ENCODE measurements at places on chromosomes 1 and 21. TPM values are rescaled to one million over a fixed set of nuclear protein-coding genes. Genes with fewer than 3 reads are reported as not detected.

DNA sequence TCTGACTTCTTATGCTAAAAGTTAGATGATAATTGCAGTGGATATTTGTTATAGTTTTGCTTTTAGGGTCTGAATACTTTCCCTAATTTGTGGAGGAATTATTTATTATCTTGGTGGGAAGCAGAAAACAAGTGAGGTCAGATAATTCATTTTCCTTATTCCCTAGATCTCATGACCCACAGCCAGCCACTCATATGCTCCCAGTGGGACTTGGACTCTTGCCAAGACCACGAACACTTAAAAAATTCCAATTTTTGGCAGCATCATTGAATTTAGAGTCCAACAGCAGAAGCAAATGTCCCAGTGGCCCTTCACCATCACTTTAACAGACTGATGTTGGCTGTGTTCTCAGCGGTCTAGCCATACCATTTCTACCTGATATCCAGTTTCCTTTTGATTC is 204.2 kb downstream of the HMCN1 start:
- no peak for DNase-seq

GRCh38 chr1:233796146-233796783 is 108.2 kb upstream of the SLC35F3 start:
- DNase-seq, result peak; percentile 3

DNA sequence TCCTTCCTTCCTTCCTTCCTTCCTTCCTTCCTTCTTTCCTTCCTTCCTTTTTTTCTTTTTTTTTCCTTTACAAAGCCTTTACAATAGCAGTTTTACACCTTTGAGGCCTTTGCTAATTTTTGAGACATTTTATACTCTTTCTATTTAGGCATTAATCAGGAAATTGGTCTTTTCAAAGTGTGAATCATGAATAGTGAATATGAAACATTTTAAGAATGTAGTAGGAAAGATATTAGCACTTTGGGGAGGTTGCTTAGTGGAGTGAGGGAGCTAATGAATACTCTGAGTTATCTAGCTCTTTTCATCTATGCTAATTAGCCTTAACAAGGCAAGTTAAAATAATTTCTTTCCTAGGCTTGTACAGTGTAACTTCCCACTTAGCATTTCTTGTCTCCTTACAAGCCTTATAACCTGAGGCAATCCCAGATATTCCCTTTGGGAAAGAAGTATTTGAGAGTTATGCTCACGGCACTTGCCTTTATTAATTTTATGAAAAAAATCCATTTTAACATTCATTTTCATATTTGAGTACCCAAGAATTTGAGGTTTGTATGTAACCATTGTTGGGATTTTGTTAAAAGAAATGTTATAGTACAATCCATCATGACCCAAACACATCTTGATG is 122.6 kb downstream of the NTNG1 start:
- no peak for DNase-seq

- DNase-seq, result peak; percentile 80
These were observed at the start of gene NGF for GRCh38 chr1:115337633-115338456. Gene NGF (minus strand): TSS chr1:115338249. CDS start chr1:115286795, 51,454 bp downstream.

DNA sequence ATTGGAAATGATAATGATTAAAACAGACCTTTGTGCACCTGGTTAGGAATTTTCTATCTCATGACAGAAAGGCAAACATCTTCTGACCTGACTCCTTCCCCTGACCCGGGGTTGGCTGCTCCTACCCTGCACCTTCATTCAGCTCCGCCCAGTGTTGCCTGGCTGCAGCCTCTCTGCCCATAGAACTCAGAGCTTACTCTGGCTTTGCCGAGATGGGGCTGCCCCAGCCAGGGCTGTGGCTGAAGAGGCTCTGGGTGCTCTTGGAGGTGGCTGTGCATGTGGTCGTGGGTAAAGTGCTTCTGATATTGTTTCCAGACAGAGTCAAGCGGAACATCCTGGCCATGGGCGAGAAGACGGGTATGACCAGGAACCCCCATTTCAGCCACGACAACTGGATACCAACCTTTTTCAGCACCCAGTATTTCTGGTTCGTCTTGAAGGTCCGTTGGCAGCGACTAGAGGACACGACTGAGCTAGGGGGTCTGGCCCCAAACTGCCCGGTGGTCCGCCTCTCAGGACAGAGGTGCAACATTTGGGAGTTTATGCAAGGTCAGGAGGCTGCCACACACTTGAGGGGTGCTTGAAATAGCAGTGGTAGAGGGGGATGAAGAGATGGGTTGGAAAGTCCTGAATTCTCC is at the start of gene DIO1:
TSS of gene DIO1 (plus strand) at position 189 of the 638 bp plus-strand sequence. CDS start at position 213, 24 bp downstream.
- DNase-seq, result no peak

DNA sequence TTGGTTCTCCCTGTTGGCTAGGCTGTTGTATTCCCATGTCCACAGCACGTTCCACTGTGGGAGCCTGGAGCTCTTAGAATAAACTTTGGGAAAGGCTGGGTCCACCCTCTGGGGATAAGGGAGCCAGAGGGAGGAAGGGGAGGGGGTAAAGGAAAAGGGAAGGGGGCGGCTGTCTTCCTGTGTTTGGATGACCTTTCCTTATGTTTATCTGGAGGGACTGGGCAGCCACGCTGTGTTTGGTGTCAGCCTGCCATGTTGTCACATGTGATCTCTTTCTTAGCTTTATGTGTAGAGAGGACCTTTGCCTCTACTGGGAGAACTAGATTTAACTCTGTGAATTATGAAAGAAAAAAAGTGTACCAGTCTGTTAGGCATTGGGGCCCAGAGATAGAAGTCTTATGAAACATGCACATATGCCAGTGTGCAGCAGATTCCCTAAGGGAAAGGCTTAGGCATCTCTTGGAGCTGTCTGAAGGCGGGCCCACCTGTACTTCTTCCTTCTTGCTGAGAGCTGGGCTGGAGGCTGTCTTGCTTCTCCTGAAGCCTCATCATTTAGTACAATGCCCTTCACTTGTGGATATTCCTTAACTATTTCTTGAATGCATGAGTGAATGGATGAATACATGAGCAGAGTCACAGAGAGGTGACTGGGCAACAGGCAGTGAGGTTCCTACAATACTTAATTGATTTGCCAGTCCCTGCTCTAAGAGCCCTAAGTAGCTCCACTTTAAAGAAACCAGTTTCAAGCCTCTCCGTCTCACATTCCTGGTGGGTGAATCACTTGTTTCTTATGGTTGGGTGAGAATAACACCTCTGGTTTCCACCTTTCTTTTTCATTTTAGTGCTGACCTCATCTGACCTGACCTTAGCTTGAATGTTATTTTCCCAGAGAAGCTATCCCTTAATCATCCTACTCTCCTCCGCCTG is 62.5 kb upstream of the ARHGAP29 start:
- peak; percentile 85 for DNase-seq

Gene APOBEC4
- total RNA-seq, result not detected

DNA sequence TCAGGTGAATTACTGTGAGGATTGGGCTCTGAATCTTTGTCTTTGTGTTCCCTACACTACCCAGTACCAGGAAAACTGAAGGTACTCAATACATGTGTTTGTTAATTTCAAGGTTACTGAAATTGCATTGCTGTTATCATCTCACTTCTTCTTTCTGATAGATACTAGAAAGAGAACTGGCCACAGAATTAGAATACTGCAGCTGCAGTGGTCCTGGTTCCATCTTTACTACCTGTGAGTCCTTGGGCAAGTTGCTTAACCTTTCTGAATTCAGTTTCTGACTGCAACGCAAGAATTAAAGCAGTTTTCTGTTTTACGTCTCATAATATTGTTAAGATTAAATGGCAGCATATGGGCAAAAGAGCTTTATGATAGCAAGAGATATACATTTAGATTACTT is 263.5 kb downstream of the LMO4 start:
- DNase-seq, result no peak

Gene PLA2G2C
- total RNA-seq, result not detected

DNA sequence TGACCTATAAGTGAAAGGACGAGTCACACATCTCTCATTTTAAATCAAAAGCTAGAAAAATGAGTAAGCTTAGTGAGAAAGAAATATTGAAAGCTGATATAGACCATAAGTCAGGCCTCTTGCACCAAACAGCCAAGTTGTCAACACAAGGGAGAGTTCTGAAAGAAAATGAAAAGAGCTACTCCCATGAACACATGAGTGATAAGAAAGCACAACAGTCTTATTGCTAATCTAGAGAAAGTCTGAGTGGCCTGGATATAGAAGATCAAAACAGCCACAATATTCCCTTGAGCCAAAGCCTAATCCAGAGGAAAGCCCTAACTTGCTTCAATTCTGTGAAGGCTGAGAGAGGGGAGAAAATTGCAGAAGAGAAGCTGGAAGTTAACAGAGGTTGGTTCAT is 175.0 kb downstream of the SMYD3 start:
- DNase-seq, result no peak

Gene NUAK2
- 1.0 TPM for total RNA-seq

GRCh38 chr21:43805275-43805800 is 16.0 kb downstream of the RRP1 start:
- DNase-seq, result no peak

DNA sequence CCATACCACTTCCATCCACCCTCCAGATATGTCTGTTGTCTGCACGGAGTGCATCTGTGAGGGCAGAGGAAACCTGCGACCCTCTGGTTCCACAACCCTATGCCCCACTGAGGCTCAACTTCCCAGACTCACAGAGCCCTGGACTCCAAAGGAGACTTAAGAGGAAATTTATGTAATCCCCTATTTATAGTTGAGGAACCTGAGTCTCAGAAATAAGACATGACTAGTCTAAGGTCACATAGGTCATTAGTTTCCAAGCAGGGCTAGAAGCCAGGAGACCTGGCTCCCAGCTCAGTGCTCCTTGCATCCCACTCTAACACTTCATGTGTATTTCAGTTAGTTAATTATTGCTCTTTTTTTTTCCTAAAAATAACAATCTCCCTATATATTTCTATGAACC is 15.7 kb upstream of the LEMD1 start:
- no peak for DNase-seq

Gene PODN
- total RNA-seq, result 67.5 TPM

Gene LRRC3
- total RNA-seq, result 0.26 TPM

DNA sequence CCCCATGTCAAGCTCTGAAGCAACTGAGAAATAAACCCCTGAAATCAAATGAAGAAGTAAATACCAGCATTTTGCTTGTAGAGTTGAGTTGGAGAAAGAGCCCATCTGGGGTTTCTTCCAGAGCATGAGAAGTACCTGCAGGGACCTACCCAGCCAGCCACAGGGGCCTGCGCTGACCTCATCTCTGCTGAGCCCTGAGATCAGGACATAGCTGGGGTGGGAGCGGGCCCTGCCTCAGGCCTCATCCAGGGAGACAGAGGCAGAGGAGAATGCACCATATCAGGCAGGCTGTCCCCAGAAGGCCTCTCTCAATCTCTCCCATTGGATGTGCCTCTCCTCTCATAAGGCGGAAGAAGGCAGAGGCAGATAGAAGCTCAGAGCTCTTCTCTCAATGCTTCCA is 27.6 kb downstream of the RUNX1 start:
- DNase-seq, result no peak

DNA sequence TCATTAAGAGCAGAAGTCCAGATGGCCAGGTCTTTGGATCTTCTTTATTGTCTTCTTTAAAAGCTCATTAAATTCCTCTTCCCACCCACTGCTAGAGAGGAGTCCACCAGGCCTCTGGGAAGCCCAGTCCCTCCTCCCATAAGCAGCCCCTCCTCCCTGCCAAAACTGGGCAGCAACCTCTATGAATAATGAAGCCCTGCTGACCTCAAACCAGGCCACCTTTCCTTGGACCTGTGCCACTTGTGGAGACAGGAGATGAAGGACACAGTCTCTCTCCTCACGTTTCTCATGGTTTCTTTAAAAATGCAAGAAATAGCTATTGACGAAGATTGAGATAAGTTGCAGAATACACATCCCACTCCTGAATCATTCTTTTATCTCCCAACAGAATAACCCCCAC is 112.8 kb downstream of the EDEM3 start:
- DNase-seq, result no peak

DNA sequence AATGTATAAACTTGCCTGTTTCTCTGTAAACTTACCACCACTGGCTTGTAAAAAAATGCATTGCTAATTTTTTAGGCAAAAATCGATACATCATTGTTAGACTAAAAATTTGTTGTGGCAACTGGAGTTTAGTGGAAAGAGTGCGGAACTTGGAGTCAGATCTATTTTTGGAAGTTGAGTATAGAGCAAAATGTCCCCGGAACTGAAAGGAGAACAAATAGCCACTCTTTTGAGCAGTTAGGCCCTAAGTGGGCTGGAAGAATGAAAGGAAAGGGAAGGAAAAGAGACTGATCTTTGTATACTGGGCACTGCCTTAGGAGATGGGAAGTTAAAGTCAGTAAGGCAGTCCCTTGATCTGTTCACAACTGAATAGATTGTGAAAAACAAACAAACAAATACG is 30.2 kb downstream of the OPTC start:
- no peak for DNase-seq

GRCh38 chr1:21930080-21930571 is 7.0 kb downstream of the HSPG2 start:
- no peak for DNase-seq

Gene CHRM3
- under 0.01 TPM for total RNA-seq

DNA sequence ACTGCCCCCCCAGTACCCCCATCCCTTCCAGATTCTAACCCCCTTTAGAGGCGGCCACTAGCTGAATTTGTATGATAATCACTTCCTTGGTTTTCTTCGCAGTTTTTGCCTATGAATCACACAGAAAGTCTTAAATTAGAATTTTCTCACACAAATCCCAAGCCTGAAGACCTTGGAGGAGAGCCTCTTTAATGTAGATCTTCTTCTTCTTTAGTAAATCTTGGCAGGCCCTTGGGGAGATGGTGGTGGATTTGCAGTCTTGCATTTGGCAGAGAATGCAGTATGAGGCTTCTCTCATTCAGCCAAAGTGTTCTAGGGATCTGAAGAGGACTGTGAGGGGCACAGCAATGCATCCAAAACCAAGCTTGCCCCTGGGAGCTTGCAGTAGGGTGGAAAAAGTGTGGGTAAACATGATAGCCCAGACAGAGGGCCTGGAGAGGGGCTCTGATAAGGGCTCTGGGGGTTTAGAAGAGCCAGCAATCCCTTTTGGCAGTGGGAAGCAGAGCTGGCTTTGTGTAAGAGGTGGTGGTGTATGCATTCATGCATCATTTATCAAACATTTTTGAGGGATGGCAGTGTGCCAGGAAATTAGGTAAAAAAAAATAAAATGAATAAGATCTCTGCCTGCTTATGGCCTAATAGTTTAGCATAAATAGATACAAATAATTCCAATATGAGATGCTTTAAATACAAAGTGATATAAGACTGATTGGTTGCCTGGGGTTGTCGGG is 7.7 kb upstream of the CDC42 start:
- DNase-seq, result peak; percentile 83

Gene LAD1
- not detected for total RNA-seq

Gene ATAD3A
- 14.4 TPM for total RNA-seq

DNA sequence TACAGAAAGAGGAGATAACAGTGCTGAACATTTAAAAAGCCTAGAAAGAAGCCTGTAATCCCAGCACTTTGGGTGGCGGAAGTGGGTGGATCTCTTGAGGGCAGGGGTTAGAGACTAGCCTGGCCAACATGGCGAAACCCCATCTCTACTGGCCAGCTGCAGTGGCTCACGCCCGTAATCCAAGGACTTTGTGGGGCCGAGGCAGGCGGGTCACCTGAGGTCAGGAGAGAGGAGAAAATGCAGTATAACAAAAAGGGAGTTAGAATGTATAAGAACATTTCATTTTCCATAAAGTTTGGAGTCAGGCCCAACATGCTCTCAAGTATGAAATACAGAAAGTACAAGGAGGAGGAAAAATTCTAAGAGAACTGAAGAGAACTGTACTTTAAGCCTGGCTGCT is 134.5 kb downstream of the SMYD3 start:
- DNase-seq, result peak; percentile 71

- no peak for DNase-seq
These were observed 1357.7 kb downstream of the NCAM2 start for GRCh38 chr21:22355949-22356348.

Gene GUCA2A
- total RNA-seq, result not detected

Measured in fibroblast of lung (primary cell).